ENCODE measurements at places on chromosomes 1 and 21.

GRCh38 chr1:173917635-173918493 lies 737 bp upstream of the SERPINC1 start:
- no peak for DNase-seq

DNA sequence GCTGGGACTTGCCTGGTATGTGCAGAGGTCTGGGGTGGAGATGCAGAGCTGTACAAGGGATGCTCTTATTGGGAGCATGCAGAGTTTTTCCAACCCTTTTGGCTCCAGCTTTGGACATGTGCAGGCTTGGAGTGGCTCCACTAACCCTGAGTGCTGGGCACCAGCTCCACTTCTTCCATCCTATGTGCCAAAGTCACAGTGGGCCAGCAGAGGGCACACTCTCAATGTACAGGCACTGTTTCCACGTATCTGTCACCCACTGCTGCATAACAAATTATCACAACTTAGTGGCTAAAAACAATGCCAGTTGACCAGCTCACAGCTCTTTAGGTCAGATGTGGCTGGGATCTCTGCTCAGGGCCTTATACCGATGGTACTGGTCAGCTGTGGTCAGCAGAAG lies 631.8 kb downstream of the AJAP1 start:
- DNase-seq, result no peak

GRCh38 chr1:84236256-84236655 lies 65.3 kb upstream of the SAMD13 start:
- DNase-seq, result no peak

DNA sequence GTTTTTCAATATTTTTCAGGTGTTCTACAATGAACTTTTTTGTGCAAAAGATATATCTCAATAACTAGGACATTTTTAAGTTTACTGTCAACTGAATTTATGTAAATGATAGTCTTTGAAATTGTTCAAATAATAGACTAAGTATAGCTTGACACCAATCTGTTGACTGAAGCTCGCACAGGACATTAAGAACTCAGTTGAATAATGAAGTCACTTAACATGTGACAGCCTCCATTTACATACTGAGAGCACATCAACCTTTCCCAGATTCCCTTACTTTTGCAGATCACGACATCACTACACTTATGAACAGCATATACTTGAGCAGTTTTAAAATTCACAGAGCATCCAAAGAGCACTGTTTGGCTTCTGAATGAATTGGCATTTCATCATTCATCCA lies 268.2 kb downstream of the LRRC7 start:
- no peak for DNase-seq

DNA sequence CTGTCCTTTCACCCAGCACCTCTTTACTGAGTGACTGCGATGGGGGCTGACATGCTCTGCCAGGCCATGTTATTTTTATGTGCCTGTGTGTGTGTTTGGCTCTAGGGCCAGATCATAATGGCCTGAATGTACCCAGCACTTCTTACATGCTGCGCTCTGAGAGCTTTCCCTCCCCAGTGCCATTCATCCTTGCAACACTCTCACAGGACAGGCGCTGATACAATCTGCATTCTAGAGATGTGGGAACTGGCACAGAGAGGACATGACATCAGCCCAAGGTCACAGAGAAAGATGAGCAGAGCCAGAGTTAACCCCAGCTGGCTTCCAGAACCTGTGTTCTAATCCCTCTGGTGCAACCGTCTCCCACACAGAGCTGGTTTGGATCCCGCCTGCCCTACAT lies 54.5 kb downstream of the ARHGEF10L start:
- no peak for DNase-seq

- DNase-seq, result no peak
Measured at GRCh38 chr1:98053471-98054366, 132.9 kb upstream of the DPYD start.

- DNase-seq, result no peak
Measured at GRCh38 chr1:154469844-154470560, 32.0 kb upstream of the TDRD10 start.
